ENCODE measurements at places on chromosomes 1 and 21.

DNA sequence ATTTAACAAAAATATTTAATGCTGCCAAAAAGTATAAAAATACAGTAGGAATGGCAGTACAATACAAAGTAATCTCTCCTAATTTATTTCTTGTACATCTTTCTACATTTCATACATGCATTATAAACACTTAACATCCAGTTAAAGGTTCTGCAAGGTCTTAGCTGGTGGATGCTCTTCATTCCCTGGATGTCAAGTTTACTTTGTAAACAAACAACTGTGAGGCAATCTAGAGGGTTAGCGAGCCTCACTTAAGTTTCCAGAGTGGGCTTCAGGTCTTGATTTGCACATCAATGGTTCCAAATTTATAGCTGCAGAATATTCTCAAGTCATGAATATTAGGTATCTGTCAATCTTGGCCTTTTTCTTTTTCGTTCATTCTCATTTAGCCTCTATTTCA, 21.3 kb downstream of the RALGPS2 start:
- DNase-seq: no peak

DNA sequence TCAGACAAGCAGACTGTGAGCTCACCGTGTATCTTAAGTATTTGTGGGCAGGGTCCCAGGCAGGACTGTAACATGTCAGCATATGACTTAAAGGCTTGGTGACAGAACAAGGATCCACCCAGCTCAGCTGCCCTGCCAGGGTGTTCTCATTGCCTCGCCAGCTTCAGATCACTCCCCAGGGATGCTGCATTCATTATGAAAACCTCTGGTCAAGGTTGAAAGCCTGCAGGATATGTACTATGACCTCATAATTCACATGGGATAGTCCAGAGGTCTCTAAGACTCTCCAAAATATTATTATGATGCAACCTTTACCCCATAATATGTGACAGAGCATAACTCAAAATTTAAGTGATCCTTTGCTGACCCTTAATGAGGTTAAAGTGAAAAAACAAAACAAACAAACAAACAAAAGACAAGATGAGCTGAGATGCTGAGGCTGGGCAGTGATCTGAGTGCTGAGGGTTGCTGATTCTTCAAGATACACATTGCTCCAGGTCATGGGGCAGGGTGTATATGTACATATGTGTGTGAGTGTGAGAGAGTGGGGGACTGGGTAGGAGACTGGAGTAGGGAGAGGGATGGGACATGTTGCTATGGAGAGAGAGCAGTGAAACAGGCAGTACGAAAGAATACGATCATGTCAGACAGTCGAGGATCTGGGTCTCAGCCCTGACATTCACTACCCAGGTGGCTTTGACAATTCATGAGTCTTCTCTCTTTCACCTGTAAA, 98.8 kb upstream of the DUSP10 start:
- DNase-seq: no peak

DNA sequence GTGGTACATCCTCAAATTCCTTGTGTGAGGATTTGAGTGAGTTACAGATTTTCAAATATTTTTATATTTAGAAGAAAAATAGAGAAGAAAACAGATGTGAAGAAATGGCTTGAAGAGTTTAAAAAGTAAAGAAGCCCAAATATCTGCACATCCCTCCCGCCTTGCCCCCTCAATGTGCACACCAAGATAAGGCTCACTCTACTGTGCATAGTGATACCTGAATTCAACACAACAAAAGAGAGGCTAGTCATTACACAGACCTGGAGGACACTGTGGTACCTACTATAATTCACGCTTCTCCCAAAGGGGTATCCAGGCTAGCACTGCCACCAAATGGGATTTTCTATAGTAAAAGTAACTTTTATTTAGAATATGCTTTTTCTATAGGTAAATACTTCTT, 44.0 kb upstream of the SYT2 start:
- no peak for DNase-seq

DNA sequence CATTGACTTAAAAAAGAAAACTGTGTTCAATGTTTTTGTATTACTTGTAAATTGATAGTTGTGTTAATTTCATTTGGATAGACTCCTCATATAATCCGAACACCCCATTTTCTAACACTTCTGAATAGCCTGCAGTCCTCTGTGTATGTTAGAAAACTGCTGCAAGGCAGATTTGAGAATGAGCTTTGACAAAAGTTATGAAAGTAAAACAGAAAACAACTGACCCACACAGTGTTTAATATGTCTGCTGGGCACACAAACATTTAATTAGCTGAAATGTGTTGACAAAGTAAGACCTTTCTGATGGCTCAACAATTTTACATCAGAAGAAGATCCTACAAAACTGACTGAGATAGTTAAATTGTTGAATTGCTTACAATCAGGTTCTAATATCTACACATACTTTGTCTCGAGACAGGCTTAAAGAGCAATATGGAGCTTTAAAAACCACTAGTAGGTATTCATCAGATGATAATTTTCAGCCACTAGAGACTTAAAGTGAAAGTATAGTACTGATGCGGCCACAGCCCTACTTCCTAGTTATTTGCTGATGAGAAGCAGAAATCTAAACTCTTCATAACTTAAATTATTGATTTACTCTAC, 40.0 kb upstream of the PRMT6 start:
- DNase-seq: no peak

- DNase-seq: no peak
Measured at GRCh38 chr1:111597426-111597825, 22.2 kb upstream of the RAP1A start.

GRCh38 chr21:42242611-42243010, 23.7 kb downstream of the ABCG1 start:
- no peak for DNase-seq

DNA sequence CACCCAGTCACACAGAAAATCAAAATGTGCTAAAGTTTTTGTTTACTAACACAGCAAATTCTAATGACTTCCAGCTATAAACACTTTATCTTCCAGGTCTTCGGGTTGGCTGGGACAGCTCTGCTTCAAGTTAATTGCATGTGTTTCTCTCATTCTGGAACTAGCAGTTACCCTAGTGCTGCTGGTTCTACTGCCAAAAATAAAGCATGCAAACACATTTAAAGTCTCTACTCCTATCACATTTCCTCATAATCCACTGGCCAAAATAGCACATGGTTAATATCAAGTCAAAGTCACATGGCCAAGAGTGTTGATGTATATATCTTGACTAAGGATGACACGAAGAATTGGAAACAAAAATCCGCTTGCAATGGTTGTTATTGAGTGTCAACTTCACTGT, 973.1 kb upstream of the ADGRL2 start:
- DNase-seq: no peak

- no peak for DNase-seq
Measured at GRCh38 chr1:194164755-194165154, 978.3 kb upstream of the B3GALT2 start.

DNA sequence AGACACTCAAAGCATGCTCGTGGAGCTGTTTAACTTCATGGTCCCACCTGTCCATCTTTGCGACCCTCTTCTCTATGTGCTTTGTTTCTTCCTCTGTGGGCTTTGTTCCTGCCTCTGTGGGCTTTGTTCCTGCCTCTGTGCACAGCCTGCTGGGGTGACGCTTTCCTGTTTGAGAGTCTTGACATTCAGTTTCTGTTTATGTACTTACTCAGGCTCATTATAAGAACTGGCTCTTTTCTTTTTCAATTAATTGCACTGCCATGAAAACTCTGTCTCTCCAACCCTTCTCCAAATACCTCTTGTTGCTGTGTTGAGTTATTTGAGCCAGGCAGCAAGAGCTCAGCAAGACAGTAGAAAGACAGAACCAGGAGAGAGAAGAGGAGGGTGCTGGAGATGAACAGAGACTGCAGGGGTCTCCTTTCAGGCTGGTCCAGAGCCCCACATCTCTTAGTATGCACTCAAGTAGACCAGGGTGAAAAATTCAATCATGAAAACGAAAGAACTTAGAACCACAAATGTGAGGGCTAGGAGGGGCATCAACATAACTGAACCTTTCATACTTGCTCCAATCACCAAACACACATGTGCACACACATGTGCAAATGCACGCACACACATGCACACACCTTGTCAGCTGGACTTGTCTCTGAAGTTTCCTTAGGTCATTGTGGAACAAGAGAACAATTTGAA, 88.3 kb upstream of the SGIP1 start:
- no peak for DNase-seq

- DNase-seq: no peak
Measured at GRCh38 chr21:26171258-26172100, 909 bp upstream of the APP start.

- DNase-seq: peak; percentile 42
Measured at GRCh38 chr1:55209247-55209646, 5.9 kb downstream of the USP24 start.

DNA sequence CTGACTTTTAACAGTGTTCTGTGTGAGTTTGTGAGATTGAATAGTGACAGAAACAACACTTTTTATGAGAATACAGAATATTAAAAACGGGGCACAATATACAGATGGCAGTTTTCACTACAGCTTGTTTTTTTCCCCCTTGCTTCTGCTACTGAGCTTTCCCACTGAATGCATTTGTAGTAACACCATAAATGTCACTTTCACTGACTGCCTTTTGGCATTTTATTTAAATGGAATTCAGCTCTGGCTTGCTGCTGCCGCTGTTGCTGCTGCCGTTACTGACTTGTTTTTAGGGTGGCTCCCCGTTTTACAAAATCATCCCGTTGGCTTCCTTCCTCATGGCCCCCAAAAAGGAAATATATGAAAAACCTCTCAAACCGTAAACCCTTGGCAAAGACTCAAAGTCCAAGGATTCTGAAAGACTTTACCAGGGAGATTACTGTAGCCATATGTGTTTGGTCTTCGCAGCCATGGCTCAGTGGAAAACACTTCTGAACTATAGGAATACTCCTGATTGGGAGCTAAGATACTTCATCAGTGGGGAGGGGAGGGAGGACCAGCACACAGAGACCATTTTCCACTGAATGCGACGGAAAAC, 151.0 kb downstream of the NUF2 start:
- DNase-seq: no peak

DNA sequence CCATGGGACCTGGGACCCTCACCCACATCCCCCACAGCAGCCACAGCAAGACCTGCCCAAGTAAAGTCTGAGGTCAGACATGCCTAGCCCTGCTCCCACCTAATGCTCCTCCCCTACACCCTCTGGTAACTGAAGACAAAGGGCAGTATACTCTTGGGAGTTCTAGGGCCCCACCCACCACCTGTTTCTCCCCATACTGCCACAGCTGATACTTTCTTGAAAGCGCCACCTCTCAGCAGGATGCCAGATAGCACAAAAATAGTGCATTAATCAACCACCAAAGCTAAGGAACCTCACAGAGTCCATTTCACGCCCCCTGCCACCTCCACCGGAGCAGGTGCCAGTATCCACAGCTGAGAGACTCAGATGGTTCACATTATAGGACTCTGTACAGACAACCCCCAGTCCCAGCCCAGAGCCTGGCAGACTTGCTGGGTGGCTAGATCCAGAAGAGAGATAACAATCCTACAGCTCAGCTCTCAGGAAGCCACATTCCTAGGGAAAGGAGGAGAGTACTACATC, 238.1 kb downstream of the LRRC40 start:
- DNase-seq: no peak

GRCh38 chr1:161864577-161864976, 98.5 kb downstream of the ATF6 start:
- DNase-seq: no peak

DNA sequence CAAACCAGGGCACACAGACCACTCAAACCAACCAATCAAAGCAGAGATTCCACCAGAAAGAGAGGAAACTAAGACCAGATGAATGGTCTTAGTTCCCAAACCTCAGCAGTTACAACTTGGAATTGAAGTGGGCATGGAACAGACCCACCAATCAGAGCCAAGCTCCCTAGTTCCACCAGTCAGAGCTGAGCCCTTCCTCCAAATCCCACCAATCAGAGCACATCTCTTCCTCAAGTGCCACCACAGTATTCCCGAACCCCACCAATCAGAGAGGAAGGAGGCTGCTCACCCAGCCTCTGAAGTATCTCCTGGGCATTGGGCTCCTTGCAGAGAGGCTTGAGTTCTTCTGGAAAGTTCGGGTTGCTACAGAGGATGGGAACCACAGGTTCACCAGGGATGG, 1.4 kb downstream of the GUCA2A start:
- no peak for DNase-seq

GRCh38 chr21:29423099-29423870, 124.6 kb downstream of the BACH1 start:
- DNase-seq: no peak

DNA sequence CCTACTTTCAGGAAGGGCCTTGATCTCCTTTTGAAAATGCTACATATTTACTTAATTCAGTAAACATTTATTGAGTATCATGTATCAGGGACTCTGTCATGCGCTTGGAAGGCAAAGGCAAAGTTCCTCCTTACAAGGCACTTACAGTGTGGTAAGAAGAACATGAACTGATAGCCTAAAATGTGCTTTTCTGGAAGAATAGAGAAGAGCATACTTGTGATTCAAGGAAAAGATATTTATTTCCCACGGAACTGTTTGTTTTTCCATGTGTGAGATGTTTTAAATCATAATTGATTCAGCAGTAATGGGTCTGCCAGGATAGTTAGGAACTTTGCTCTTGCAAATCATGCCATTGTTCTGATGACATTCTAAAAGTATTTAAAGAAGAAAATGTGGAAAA, 110.1 kb upstream of the ZNHIT6 start:
- DNase-seq: peak; percentile 17

Measured in GM23338 (cell line).